CD4-positive, alpha-beta T cell treated with Interleukin-12 subunit alpha and Interleukin-12 subunit beta, for 1 hour (primary cell): ENCODE measurements at places on chromosomes 12 and 14.
A peak's percentile ranks its signal among the peaks of the same experiment; 100 is the strongest.

DNA sequence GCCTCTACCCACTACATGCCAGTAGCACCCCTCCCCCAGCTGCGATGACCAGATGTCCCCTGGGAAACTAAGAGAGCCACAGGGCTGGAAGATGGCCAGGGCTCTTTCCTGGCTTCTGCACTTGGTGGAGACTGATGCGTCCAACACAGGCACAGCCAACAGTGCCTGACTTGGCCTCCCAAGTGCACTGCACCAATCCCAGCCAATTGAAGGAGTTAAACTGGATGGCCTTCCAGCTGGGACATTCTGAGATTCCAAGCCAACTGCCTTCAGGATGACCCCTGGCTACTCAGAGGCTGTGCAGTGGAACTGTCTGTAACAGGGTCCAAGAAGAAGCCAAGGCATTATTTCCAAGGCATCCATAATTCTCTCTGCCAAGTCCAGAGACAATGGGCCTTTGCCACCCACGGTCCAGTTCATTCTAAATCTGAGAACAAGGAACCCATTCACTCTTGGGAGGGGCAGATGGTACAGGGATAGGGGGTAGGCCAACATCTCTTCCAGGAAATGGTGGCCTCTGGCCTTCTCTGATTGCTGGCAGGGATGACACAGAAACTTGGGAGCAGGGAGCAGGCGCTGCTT is 35.2 kb downstream of the PRIMA1 start:
- DNase-seq: no peak

DNA sequence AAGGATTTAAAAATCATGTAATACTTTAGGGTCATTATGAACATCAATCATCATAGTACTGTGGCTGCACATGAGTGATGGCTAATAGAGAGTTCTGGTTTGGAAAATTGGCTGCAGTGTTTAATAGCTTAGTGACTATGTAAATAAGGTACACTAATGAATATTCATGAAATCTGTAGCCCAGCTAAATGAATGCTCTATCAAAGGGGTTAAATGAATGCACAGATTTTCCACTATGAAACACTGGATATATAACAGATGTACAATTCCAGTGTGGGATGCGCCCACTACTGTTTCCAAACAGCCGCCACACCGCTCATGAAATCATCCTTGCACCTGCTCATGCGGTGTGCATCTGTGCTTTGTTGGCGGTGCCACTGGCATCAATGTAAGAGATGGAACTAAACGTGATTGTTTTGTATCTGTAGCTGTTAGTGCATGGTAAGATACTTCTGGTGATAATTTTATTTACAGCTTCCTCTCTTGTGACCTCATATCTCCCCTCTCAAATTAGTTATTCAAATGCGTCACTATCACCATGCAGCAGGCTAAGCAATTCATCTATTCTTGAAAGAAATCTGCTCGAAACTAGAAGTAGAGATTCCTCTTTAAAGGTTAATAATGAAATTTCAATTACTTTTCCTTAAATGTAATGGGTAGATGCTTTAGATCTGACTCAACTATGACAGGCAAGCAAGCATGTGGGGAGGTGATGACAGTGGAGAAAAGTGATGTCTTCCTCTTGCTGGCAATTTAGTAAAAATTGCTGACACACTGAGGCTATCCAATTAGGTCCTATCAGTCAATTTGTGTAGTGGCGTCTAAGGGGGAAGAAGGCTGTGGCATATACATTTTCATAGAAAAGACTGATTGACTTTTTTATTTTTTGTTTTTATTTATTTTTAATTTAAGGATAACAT is 433.6 kb downstream of the AEBP2 start:
- DNase-seq: no peak

- DNase-seq: no peak
These were observed 64.0 kb downstream of the PTPN11 start for GRCh38 chr12:112482733-112483132.

- DNase-seq: peak; percentile 42
These were observed 15.7 kb downstream of the FAR2 start for GRCh38 chr12:29164477-29165393.
